ENCODE measurements at places on chromosomes 3 and 15. TPM values are rescaled to one million over a fixed set of nuclear protein-coding genes. Genes with fewer than 3 reads are reported as not detected.
A peak's percentile ranks its signal among the peaks of the same experiment; 100 is the strongest.

The RBP2 gene
- not detected for total RNA-seq

The ZNF80 gene
- not detected for total RNA-seq

The PDIA5 gene
- 24.3 TPM for total RNA-seq

The STX19 gene
- total RNA-seq = not detected

The SEMA5B gene
- total RNA-seq = 9.4 TPM

The CYP1A1 gene
- total RNA-seq = not detected

The WDR93 gene
- total RNA-seq = not detected

The ANKRD34C gene
- not detected for total RNA-seq

The SLC2A2 gene
- total RNA-seq = not detected

DNA sequence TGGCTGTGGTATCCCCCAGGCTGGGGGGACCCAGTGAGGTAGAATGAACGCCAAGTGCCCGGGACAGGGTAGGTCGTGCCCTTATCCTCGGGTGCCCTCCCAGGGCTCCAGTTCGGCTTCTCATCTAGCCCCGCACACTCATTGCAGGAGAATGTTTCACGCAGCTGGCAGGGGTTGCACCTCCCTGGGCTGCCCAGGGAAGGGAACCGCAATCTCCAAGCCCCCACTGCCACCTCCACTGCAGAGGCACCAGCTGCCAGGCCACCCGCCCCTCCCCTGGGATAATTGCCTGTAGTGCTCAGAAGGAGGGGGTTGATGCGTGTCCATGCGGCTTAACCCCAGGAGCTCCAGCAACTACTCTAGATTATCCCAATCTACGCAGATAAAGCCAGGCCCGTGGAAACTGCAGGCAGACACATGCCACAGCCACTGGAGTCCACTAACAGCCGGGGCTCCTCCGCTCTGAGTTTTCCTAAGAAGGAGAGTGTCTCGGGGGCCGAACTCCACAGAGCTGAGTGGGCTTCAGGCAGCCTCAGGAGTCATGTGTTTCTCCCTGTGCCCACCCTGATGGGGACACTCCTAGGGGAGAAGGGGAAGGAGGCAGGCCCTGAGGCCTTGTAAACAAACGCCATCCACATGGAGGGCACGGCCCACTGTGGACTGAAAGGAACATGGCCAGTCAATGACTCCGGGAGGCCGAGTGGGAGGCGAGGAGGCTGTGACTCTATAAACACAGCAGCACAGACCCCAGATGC, 137.2 kb upstream of the IQSEC1 start:
- H3K27me3 ChIP-seq = no peaks in the 10 kb centered on the region
- H3K4me1 ChIP-seq = no peaks in the 10 kb centered on the region
- H3K4me3 ChIP-seq = no peak overlapping the region
- no peak for DNase-seq
- no peaks in the 10 kb centered on the region for H3K36me3 ChIP-seq

DNA sequence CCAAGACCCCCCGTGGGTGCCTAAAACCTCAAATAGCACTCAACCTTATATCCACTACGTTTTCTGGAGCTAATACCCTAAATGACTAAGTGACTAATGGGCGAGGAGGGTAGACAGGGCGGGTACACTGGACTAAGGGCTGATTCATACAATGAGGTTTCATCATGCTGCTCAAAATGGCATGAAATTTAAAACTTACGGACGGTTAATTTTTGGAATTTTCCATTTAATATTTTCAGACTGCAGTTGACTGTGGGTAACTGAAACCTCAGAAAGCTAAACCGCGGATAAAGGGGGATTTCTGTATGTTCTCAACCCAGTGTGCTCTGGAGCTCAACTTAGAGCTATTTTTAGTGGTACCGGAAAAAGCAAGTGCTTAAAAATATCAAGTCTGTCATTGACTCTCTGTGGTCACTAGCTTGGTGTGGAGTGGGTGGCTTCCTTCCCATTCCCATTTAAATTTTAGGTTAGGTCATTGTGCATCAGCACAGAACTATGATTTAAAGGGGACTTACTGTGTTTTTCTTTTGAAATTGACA, 72.9 kb downstream of the LRRC28 start:
- no peaks in the 10 kb centered on the region for H3K27me3 ChIP-seq
- H3K4me1 ChIP-seq = no peaks in the 10 kb centered on the region
- no peaks in the 10 kb centered on the region for H3K36me3 ChIP-seq
- no peak for DNase-seq

DNA sequence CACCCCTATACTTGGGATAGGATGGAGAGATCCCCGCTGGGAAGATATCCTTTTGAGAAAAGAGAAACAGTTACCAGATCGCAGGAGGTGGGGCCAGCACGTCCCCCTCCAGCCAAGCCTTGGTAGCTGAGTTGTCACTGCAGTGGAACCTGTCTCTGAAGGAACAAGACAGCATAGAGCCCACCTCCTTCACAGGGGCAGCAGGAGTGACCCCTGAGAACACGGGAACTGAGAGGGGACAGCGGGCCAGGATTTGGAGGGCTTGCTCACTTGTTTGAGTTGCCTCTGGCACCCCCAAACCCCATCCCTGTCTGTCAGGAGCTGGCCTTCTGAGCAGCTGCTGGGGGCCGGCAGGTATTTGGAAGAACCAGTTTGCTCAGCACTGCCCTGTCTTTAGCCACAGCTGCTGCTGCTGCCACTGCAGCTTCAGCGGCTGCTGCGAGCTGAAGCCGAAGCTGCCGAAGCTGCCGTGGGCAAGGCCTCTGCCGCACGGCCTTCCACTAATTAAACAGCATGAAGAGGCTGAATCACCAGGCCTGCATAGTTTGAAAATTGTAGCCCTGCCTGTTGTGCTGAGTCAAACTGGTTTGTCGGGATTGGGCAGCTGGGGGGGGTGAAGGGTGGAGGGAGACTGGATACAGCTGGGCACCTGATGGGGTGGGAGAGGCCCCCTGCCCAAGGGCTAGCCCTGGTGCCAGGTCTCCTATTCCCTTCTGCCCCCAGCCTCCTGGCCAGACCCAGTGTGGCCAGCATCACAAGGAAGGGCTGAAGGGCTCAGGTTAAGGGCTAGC, 4.0 kb downstream of the EPHB3 start:
- H3K27me3 ChIP-seq = peaks cover 79% of the 10 kb centered on the region
- no peaks in the 10 kb centered on the region for H3K36me3 ChIP-seq
- DNase-seq = no peak
- no peak overlapping the region for H3K27ac ChIP-seq
- peaks cover 5% of the 10 kb centered on the region for H3K4me1 ChIP-seq

GRCh38 chr3:112395181-112395895, 62.4 kb downstream of the CD200 start:
- no peak for DNase-seq
- H3K27me3 ChIP-seq = no peaks in the 10 kb centered on the region
- no peak overlapping the region for H3K27ac ChIP-seq
- no peak overlapping the region for H3K4me3 ChIP-seq
- peaks cover 12% of the 10 kb centered on the region for H3K4me1 ChIP-seq

- peaks cover 7% of the 10 kb centered on the region for H3K36me3 ChIP-seq
- DNase-seq = no peak
- H3K4me1 ChIP-seq = no peaks in the 10 kb centered on the region
- H3K27me3 ChIP-seq = no peaks in the 10 kb centered on the region
- H3K27ac ChIP-seq = no peak overlapping the region
Measured at GRCh38 chr3:141148169-141148568, 83.5 kb upstream of the PXYLP1 start.

- H3K4me3 ChIP-seq = no peak overlapping the region
- H3K4me1 ChIP-seq = no peaks in the 10 kb centered on the region
- peaks cover 23% of the 10 kb centered on the region for H3K36me3 ChIP-seq
- no peaks in the 10 kb centered on the region for H3K27me3 ChIP-seq
- H3K27ac ChIP-seq = no peak overlapping the region
Measured at GRCh38 chr3:103269287-103269686, 834.5 kb downstream of the ZPLD1 start.

GRCh38 chr3:185094697-185095096, 58.2 kb downstream of the C3orf70 start:
- H3K4me1 ChIP-seq = no peaks in the 10 kb centered on the region
- no peak for DNase-seq
- no peaks in the 10 kb centered on the region for H3K36me3 ChIP-seq
- H3K27me3 ChIP-seq = no peaks in the 10 kb centered on the region
- H3K27ac ChIP-seq = no peak overlapping the region

DNA sequence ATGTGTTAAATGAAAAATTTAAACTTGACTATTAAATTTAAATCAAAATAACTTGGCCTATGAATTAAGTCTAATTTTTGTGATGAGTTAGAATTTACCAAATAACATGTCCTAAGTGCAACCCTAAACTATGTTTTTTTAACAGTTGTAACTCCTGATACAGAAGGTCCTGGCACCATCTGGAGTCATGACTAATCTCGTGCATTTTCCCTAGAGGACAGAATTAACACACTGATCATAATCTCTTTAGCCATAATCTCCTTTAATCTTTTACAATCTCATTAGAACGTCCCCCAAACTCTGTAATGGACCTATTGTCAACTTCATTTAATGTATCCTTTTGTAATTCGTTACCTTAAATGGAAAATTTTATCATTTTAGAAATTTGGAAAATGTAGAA, 100.6 kb downstream of the SUCNR1 start:
- DNase-seq = no peak
- H3K27me3 ChIP-seq = no peaks in the 10 kb centered on the region
- H3K36me3 ChIP-seq = no peaks in the 10 kb centered on the region
- no peak overlapping the region for H3K4me3 ChIP-seq
- H3K4me1 ChIP-seq = no peaks in the 10 kb centered on the region

GRCh38 chr3:186967686-186968085, 37.4 kb downstream of the ST6GAL1 start:
- no peak for DNase-seq
- H3K27ac ChIP-seq = no peak overlapping the region
- H3K36me3 ChIP-seq = peaks cover 68% of the 10 kb centered on the region
- peaks cover 9% of the 10 kb centered on the region for H3K4me1 ChIP-seq
- no peaks in the 10 kb centered on the region for H3K27me3 ChIP-seq
- H3K4me3 ChIP-seq = 0 out of 3 replicates have a peak overlapping the region, but pooled peaks have one; percentile 22

DNA sequence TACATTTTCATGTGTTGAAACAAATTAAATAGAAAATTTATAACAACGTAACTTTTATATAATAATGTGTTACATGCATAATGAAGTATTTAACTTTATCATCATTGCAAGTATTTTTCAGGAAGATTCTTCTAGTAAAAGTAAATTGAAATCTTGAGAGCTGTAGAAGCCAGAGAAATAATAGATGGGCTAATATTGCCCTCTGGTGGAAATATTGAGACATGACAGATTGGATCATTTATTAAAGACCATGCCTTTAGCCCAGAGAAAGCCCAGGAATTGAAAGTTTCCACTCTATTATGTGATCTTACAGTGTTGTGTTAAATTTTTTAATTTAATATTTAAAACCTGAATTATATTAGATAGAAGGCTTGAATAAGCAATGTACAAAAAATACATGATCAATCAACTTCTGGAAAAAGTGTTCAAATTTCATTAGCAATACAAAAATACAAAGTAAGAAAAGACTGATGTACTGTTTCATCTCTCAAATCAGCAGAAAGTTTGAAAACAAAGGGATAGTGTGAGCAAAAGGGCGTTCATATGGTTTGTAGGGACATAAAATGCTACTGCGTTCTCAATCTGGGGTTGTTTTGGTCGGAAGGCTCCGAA, 52.7 kb upstream of the SPTSSB start:
- no peak for DNase-seq
- H3K4me1 ChIP-seq = peaks cover 11% of the 10 kb centered on the region

GRCh38 chr3:172595664-172596393, 72.6 kb upstream of the TNFSF10 start:
- H3K4me3 ChIP-seq = no peak overlapping the region
- H3K36me3 ChIP-seq = no peaks in the 10 kb centered on the region
- H3K4me1 ChIP-seq = no peaks in the 10 kb centered on the region
- H3K27ac ChIP-seq = no peak overlapping the region
- DNase-seq = no peak
- H3K27me3 ChIP-seq = no peaks in the 10 kb centered on the region

- H3K4me1 ChIP-seq = no peaks in the 10 kb centered on the region
- no peak overlapping the region for H3K4me3 ChIP-seq
- H3K27ac ChIP-seq = no peak overlapping the region
- DNase-seq = no peak
Measured at GRCh38 chr15:91102546-91103330, 2.7 kb downstream of the SV2B start.

DNA sequence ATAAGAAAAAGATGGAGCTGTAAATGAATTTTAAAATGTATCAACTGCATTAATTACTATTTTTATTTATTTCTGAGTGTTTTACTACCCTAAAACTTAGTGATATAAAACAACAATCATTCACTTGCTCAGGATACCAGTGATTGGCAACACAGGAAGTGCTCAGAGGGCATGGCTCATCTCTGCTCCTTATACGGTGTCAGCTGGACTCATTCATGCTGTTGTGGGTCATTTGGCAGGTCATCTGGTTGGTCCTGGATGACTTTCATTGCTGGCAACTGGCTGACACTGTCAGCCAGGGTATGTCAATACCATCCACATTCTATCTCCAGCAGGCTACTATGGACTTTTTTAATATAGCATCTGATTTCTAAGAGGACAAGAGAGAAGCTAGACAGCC, 689.6 kb upstream of the NECTIN3 start:
- no peaks in the 10 kb centered on the region for H3K4me1 ChIP-seq
- H3K4me3 ChIP-seq = no peak overlapping the region
- DNase-seq = no peak
- H3K27me3 ChIP-seq = no peaks in the 10 kb centered on the region
- no peak overlapping the region for H3K27ac ChIP-seq

- DNase-seq = no peak
- H3K4me1 ChIP-seq = peaks cover 2% of the 10 kb centered on the region
- H3K27me3 ChIP-seq = no peaks in the 10 kb centered on the region
- no peak overlapping the region for H3K4me3 ChIP-seq
- no peaks in the 10 kb centered on the region for H3K36me3 ChIP-seq
- no peak overlapping the region for H3K27ac ChIP-seq
Measured at GRCh38 chr3:193729088-193729465, 136.1 kb downstream of the OPA1 start.

DNA sequence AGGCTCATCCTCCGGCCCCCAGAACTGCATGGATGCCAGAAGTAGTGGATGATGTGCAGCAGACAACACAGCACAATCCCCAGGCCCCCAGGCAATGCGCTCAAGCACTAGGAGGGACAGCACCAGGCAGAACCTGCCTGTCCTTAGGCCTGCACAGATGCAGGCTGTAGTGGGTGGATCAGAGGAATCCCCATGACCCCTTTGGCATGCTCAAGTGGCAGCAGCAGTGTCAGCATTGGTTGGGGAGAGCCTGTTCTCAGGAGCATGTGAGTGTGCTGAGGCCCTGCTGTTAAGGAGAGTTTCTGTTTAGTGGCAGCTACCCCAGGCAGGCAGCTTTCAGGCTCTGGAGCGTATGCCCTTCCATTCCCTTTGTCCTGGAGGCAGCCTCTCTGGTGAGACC, 25.1 kb upstream of the CD200R1L start:
- H3K36me3 ChIP-seq = no peaks in the 10 kb centered on the region
- H3K4me1 ChIP-seq = no peaks in the 10 kb centered on the region
- DNase-seq = no peak
- H3K27ac ChIP-seq = no peak overlapping the region
- H3K27me3 ChIP-seq = no peaks in the 10 kb centered on the region

DNA sequence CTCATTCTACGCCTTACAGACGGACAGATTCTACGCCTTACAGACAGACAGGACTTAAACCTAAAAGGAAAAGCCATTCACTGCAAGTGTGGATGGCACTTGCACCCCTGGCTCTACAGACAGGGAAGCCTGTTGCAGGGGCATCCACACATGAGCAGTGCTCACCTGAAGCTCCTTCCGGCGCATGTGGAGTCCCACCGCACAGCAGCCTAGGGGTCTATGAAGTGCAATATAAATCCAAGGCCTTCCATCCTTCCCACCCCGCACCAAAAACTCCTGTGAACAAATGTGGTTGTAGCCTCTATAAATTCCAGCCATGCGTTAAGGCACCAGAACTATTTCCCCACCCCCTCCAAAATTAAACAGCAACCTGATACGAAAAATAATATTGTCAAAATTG, 121.3 kb downstream of the LRIG1 start:
- H3K36me3 ChIP-seq = peaks cover 70% of the 10 kb centered on the region
- no peak overlapping the region for H3K4me3 ChIP-seq
- H3K27me3 ChIP-seq = no peaks in the 10 kb centered on the region
- DNase-seq = peak; percentile 10
- H3K4me1 ChIP-seq = no peaks in the 10 kb centered on the region
